ENCODE measurements at places on chromosomes 5 and 9. TPM values are rescaled to one million over a fixed set of nuclear protein-coding genes. Genes with fewer than 3 reads are reported as not detected.

The MYOZ3 gene
- total RNA-seq, result 2.6 TPM

The CKS2 gene
- total RNA-seq, result 184 TPM

The RGS3 gene
- total RNA-seq, result 36.7 TPM

The IL9 gene
- total RNA-seq, result not detected

The PRR7 gene
- 19.0 TPM for total RNA-seq

The MYORG gene
- total RNA-seq, result 1.7 TPM

The VCAN gene
- 234 TPM for total RNA-seq

The CATSPER3 gene
- 0.54 TPM for total RNA-seq

The PRSS3 gene
- not detected for total RNA-seq

The ADAMTS13 gene
- 6.0 TPM for total RNA-seq

DNA sequence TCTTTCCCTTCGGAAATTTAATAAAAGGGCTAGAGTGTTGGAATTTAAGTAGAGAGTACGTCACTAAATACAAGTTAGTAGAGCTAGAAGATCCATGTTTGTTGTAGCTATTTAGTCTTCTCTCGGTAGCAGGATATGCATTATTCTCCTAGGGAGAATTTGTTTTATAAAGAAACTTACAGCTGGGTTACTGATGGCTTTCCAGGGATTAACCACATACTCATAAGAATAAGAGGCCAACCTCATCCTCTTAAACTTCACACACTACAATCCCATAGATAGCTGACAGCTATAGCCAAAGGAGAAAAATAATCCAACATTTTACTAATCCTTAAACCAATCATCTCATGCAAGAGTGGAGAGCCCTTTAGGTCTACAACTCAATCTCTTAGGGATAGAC, 43.0 kb downstream of the TLE1 start:
- no peak for DNase-seq

GRCh38 chr5:110242950-110243349, 483.5 kb downstream of the TMEM232 start:
- DNase-seq, result no peak

- DNase-seq, result no peak
Measured at GRCh38 chr5:111892949-111893348, 136.0 kb upstream of the NREP start.

GRCh38 chr9:33468797-33469621, 4.7 kb downstream of the NOL6 start:
- DNase-seq, result no peak

GRCh38 chr9:136442265-136442664, 2.6 kb upstream of the INPP5E start:
- no peak for DNase-seq

DNA sequence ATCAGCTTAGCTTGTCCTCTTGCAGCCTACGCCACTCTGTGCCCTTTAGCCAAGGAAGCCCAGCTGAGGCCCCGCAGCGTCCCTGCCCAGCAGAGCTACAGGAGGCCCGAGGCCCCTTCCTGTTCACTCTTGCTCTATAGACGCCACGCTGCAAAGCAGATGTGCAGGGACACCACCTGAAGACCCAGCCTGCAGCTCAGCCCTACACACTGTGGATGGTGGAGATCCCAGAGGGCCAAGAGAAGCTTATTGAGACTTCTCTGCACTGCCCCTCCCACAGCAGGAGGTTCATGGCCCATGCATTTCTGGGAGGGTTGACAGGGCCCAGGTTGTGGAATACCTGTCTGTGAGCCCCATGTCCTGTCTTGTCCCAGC, 33.6 kb downstream of the IRF1 start:
- DNase-seq, result no peak

DNA sequence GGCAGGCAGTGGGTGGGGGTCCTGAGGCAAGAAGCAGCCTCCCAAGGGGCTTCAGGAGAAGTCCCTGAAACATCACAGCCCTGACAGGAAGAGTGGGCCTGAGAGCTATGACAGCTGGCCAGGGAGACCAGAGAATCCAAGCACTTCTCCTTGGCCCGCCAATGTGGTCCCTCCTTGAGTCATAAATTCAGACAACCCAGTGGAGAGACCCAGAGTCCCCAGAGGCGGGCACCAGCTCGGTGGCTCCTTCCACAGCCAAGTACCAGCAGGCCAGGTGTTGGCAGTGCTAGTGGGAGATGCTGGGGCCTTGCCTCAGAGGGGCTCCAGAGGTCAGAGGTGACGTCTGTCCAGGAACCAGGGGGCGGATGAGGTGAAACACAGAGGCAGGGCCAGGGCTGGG, 1.6 kb upstream of the DOK3 start:
- no peak for DNase-seq

GRCh38 chr9:18936094-18936871, 96.7 kb downstream of the SAXO1 start:
- DNase-seq, result no peak

GRCh38 chr9:100379862-100380261, 27.1 kb upstream of the TEX10 start:
- no peak for DNase-seq

GRCh38 chr9:121943463-121943862, 149.6 kb downstream of the TTLL11 start:
- no peak for DNase-seq

DNA sequence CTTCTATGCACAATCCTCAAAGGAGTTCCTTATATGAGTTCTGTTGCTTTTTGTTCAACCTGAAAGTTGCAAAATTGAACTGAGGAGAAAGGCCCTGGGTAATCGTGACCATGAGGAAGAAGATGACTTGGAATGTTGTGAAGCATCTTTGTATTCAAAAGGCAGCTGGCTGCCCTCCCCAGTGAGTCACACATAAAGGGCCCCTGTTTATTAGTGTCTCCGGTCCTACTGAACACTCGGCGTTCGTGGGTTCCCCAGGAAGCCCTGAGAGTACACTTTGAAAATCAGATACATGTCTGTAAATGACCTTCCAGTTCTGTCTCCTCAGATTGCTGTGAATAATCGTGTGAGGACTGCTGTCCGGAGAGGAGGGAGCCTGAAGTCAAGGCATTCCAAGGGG, 73.6 kb downstream of the C9orf153 start:
- no peak for DNase-seq

GRCh38 chr5:110306650-110307049, 419.8 kb downstream of the TMEM232 start:
- DNase-seq, result no peak

DNA sequence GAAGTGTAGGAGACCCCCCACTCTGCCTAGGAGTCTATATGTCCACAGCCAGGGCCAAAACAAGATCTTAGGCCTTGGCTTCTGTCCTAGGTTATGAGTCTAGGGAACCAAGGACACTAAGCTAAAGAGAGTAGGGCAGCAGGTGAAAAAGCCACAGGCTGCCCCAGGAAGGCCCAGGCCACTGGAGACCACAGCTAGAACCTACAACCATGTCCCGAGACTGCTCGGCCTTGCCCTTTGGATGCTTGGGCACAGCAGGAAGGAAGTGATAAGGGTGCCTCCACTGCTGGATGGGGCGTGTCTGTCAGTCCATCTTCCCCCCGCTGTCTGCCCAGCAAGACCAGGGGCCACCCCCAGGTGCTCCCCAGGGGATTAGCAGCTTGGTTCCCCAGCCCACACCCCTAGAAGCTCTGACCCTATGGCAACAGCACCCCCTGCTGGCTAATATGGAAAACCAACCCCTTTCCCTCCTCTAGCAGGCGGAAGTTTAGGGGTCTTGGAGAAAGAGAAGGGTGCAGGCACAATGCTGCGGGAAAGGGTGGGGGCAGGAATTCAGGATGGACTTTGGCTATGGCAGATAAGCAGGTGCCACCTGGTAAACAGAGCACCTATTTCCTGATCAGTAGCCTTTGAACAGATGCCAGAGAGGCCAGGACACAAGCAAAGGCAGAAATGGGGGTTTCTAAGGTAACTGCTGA, 10.5 kb upstream of the IRF1 start:
- peak; percentile 40 for DNase-seq

DNA sequence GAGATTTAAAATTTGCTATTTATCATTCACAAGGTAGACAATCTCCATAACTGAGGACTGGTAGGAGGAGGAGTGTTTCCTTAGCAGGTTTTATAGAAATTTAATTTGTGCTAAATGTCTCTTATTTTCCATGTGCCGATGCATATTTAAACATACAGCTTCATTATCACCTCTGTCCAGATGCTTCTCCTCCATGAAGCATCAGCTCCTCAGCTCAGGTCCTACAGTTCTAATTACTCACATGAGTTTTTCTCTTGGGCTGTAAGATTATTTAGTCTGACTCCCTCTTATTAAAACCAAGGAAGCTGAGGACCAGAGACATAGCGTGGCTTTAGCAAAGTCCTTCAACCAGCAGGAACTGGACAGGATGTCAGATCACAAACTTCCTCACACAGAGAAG, 300.2 kb upstream of the PANK3 start:
- no peak for DNase-seq

DNA sequence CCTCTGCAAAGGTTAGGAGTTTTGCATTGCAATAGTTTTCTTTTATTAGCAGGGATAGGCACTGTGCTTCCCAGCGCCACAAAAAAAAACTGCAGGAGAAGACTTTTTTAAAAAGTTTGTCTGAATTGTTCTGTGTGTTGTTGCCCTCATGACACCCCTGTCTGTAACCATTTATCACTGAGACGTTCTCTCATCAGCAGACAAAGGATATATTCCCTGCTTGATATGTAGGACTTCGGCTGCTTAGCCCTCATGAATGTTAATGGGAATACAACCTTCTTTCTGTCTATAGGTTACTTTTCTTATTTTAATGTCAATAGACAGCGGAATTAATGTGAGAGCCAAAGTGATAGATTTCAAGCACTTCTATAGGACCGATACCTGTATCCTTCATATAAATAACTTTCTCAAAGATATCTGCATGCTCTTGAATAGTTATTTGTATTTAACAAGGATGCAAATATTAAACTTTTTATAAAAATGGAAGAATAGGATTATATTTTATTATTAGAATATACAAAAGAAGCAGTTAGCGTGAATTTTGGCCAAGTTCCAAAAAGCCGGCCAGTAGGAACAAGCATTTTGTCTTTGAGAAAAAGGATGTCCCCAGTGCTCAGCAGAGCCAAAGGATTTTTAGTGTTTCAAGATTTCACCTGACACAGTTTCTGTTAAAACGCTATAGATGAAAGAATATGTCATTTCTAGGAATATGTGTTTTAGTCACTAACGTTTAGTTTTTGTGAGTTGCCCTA, 1.5 kb upstream of the LYSMD3 start:
- no peak for DNase-seq

GRCh38 chr5:31007672-31008071, 185.8 kb upstream of the CDH6 start:
- no peak for DNase-seq

GRCh38 chr5:170104710-170105109, 987 bp upstream of the FOXI1 start:
- DNase-seq, result no peak

DNA sequence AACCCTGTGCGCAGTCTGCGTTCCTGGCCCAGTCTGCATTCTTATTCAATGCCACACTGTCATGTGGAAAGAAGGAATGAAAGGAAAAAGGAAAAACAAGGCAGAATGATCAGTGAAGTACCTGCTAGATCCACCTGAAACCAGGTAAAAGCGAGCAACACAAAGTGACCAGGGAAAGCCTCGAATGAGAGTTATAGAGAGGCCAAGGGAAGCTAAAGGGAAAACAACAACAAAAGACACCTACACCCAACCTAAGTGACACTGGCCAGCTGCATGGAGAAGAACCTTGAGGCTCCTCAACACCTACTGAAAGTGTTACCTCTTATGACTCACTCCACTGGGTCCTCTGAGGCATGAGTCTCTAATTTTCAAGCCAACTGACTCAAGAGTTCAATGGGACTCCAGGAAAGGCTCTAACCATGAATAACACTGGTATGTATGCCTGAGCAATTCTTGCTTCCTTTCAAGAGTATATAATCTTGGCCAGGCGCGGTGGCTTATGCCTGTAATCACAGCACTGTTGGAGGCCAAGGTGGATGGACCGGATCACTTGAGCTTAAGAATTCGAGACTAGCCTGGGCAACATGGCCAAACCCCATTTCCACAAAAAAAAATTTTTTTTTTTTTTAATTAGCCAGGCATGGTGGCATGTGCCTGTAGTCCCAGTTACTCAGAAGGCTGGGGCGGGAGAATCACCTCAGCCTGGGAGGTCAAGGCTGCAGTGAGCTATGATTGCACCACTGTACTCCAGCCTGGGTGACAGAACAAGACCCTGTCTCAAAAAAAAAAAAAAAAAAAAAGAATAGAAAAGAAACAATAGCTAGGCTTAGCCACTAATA, 29.0 kb downstream of the MTMR12 start:
- no peak for DNase-seq

DNA sequence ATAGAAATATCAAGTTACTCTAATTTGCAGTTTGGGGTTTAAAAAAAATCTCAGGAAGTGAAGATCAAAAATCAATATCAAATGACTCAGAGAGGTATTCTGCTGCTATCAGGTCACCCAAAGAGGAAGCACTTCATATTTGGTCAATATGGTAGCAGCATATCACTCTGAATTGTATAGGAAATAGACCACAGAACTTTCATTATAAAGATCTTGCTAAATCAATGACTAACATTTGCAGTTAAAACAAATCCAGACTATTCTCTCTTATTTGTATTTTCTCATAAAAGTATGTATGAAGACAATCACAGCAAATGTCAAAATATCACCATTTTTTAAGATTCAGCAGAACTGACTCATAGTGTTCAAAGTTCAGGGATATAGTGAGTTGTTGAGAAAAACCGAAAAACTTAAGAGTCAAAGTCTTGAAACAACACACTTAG, 105.8 kb upstream of the PCSK1 start:
- no peak for DNase-seq

DNA sequence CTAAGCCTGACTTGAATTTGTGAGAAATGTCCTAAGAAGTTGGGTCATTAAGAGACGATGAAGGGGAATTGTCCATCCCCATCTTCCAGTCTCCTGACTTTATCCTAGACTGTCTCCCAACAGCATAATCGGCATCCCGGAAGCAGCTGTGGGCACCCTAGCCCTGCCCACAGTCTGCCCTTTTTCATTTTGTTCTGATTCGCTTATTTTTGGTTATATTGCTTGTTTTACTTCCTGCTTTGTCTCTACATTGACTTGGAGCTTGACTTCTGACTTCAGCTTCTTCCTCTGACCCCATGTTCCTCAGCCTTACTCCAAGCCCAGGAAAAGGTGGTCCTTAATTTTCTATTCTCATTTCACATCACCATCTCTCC, 41.8 kb downstream of the UGCG start:
- DNase-seq, result no peak

- no peak for DNase-seq
Measured at GRCh38 chr5:131196331-131196730, 25.6 kb downstream of the LYRM7 start.

- no peak for DNase-seq
Measured at GRCh38 chr5:112616812-112617547, 120.7 kb upstream of the APC start.

GRCh38 chr9:78386773-78387172, 89.8 kb downstream of the PSAT1 start:
- DNase-seq, result no peak

All from neural crest cell (in vitro differentiated cells).